Stimulated activated CD8-positive, alpha-beta memory T cell treated with anti-CD3 and anti-CD28 coated beads, Interleukin-15, amount 100 ng/mL, for 24 hours (primary cell): ENCODE measurements at places on chromosomes 2 and 18.

DNA sequence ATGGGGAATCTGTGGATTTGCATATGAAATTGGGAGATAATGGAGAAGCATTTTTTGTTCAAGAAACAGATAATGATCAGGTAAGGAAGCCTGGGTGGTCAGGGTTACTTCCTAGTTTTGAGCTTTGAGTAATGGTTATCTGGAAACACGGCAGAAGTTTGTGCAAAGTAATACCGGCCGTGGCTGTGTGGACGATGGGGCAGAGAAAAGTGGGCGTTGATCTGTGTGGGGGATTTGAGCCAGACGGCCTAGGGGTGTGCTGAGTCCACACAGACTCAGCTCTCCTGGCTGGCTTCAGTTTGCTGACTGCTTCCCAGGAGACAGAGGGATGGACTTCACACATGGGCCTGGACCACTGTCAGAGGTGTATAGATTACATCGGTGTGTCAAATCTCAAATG lies 21.3 kb downstream of the LPIN1 start:
- DNase-seq: no peak

DNA sequence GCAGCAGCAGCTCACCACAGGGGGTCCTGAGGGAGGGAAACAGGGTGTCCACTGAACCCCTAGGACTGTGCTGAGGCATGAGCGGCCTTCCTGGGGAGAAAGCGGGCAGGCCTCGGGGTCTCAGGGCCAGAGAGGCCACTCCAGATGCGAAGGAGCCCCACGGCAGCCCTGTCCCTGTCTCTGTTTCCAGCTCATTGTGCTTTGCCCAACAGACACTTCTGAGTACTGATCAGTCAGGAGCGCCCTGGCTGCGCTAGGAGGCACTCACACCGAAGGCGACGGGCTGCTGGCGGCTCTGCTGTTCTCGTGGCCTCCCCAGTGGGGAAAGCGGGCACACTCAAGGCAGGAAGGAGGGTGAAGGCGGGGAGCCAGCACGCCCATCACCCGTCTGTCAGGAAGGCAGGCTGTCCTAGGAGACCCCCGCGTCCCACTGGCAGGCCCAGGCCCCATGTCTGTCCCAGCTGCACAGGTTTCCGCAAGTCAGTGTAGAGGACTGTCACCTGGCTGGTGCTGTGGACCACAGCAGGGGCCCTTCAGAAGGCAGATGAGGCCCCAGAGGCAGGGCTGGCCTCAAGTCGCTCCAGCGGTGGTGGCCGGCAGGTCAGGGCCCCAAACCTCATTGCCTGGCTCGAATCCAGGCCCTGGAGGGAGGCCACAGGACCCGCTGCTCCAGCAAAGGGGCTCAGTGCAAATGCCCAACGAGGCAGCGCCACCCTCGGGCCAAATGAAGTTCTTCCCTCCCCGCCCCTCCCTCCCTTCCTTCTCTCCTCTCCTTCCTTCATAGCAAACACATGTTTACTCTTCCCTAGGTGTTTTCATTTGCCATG lies 6.8 kb downstream of the ESPNL start:
- no peak for DNase-seq

DNA sequence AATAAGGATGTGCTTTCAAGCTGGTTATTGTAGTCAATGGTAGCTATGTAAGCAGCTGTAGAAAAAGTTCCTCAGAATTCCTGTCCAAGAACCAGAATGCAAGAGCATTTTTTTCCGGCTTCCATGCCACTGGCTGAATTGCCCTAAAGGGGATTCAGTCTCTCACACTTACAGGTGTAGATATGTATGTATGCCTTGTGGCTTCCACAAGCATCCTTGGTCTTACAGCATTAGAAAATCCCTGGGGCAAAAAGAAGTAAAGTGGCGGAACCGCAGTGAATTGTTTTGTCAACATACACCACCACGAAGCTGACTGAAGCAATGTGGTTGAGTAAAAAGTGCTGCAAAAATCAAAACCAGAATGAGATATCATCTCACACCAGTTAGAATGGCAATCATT lies 54.6 kb downstream of the FANCL start:
- DNase-seq: no peak

DNA sequence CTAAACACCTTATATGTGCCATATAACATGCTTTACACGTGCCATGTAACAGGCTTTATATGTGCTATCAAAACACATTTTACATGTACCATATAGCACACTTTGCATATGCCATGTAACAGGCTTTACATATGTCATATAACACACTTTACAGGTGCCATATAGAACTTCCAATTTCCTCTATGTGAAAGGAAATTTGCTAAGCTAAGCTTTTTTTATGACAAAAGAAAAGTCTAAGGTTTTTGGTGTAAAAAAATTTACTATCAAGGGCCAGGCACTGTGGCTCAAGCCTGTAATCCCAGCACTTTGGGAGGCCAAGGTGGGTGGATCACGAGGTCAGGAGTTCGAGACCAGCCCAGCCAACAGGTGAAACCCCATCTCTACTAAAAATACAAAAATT lies 136.5 kb downstream of the AKAIN1 start:
- DNase-seq: no peak

DNA sequence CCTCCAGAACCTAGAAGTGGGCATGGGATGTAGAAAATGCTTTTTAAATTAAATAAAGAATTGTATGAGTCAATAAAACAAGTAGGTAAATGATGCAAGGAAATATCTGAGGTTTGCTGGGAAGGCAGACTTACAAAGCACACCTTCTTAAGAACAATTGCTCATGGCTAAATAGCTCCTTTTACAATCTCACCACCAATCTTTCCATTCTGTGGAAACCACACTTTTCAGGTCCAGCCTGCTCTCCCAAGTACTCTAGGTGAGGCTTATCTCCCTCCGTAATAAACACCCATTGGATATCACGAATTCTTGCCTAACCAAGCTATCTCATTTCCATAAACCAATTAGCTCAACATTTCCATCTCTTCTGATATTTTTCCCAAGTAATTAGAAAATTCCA lies 91.5 kb upstream of the SLC8A1 start:
- no peak for DNase-seq

DNA sequence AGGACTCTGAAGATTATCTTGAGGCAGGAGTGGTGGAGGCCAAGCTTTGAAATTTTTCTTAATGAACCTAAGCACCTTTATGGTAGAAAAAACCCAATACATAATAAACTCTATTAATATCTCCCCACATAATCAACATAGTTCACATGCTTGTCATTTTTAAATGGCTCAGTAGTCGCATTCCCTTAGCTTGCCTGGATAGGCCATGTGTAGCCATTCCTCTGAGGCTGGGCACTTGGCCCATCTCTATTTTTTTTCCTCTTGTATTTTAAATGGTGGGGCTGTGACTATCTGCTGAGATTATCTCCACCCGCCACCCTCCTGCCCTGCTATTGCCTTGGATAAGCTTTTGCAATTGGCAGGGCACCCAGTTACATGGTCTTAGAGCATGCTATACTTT lies 143.1 kb downstream of the FHOD3 start:
- no peak for DNase-seq

- no peak for DNase-seq
Observed at GRCh38 chr2:138534791-138535190, 33.2 kb downstream of the SPOPL start.
